ENCODE measurements at places on chromosomes 7 and 10. TPM values are rescaled to one million over a fixed set of nuclear protein-coding genes. Genes with fewer than 3 reads are reported as not detected.
A peak's percentile ranks its signal among the peaks of the same experiment; 100 is the strongest.

Gene ERCC6
- 36.2 TPM for total RNA-seq

Gene CALHM2
- 52.8 TPM for total RNA-seq

Gene PLPP4
- total RNA-seq = not detected

Gene HPSE2
- 6.3 TPM for total RNA-seq

Gene METTL27
- total RNA-seq = 1.3 TPM

- no peak for DNase-seq
- H3K4me3 ChIP-seq = no peak overlapping the region
- H3K27me3 ChIP-seq = no peaks in the 10 kb centered on the region
These were observed 347.0 kb downstream of the KCNMA1 start for GRCh38 chr10:77290528-77291155.

GRCh38 chr10:70096705-70097420 lies 35.8 kb downstream of the AIFM2 start:
- no peak for DNase-seq
- no peaks in the 10 kb centered on the region for H3K4me1 ChIP-seq
- H3K4me3 ChIP-seq = no peak overlapping the region
- peaks cover 2% of the 10 kb centered on the region for H3K36me3 ChIP-seq

- no peaks in the 10 kb centered on the region for H3K36me3 ChIP-seq
- no peak overlapping the region for H3K27ac ChIP-seq
- H3K27me3 ChIP-seq = no peaks in the 10 kb centered on the region
- H3K4me1 ChIP-seq = no peaks in the 10 kb centered on the region
- peak; percentile 51 for DNase-seq
These were observed 27.9 kb upstream of the PPP2R2D start for GRCh38 chr10:131872827-131873375.

DNA sequence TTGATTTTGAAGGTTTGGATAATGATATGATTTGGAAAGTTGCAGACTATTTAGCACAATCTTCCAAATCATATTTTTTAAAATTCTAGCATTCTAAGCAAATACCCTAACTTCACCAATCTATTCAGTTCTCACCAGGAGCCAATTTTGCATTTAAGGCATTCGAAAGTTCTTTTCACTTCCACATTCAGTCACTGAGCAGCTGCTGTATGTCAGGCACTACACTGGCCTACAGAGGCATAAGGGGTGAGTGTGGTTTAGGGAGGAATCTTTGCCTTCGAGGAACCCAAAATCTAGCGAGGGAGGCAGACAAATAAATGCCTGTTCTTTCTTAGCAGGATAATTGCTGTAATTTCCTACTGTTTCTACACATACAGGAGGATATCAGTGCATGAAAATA lies 10.7 kb upstream of the UCN3 start:
- no peaks in the 10 kb centered on the region for H3K4me1 ChIP-seq
- H3K4me3 ChIP-seq = no peak overlapping the region
- no peaks in the 10 kb centered on the region for H3K27me3 ChIP-seq
- no peak for DNase-seq
- H3K27ac ChIP-seq = no peak overlapping the region
- no peaks in the 10 kb centered on the region for H3K36me3 ChIP-seq

DNA sequence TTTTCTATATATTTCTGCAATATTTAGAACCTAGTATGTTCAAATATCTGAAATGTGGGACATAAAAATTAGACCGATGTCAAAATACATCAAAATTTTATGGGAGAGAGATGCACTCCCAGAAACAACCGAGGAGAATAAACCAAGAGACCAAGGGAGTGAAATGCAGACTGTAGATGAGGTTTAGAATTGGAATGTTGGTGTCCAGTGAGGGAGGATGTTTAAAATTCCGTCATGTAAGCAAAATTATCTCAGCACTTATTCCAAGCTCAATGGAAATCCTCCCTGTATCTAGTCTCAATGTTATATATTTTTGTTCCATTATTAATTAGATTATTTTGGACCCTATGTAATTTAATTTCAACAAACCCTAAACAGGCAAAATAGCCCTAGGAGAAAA lies 61.9 kb upstream of the MAGI2 start:
- DNase-seq = no peak
- H3K4me1 ChIP-seq = no peaks in the 10 kb centered on the region
- no peaks in the 10 kb centered on the region for H3K27me3 ChIP-seq
- no peak overlapping the region for H3K27ac ChIP-seq
- no peak overlapping the region for H3K4me3 ChIP-seq
- no peaks in the 10 kb centered on the region for H3K36me3 ChIP-seq

GRCh38 chr7:42161110-42161509 lies 75.9 kb downstream of the GLI3 start:
- H3K4me3 ChIP-seq = no peak overlapping the region
- H3K36me3 ChIP-seq = no peaks in the 10 kb centered on the region
- H3K27me3 ChIP-seq = no peaks in the 10 kb centered on the region
- H3K4me1 ChIP-seq = no peaks in the 10 kb centered on the region
- H3K27ac ChIP-seq = no peak overlapping the region
- DNase-seq = no peak

DNA sequence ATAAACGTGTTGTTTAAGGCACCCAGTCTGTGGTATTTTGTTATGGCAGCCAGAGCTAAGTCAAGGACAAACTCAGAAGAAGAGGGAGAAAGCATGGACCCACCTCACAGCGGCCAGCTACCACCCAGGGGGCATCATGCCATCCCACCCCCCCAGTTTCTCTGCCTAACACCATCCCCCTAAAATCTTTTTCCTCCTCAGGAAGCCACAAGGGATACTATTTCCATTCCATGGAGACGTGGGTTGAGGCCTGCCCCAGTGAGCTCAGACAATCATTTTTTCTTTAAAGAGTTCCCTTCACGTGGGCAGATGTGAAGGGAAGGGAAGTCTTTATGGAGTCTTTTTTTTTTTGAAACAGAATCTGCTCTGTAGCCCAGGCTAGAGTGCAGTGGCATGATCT lies 131.8 kb downstream of the FGFR2 start:
- no peak overlapping the region for H3K27ac ChIP-seq
- H3K4me3 ChIP-seq = no peak overlapping the region
- DNase-seq = no peak
- H3K4me1 ChIP-seq = no peaks in the 10 kb centered on the region
- no peaks in the 10 kb centered on the region for H3K27me3 ChIP-seq

DNA sequence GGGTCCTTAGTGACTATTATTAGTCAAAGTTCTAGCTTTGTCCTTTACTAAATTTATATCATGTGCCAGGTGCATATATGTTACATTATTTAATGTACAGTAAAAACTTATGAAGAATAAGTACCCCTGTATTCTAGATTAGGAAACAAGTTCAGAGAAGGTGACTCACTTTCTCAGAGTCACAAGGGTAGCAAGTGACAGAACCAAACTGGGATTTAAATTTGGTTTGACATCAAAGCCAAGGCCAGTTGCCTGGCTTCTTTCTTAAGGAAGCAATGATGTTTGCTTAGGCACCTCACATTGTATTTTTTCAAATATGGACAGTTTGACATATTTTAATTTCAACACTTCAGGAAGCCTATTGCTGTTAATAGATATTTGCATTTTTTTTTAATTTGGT lies 2.5 kb downstream of the LSM8 start:
- H3K27ac ChIP-seq = no peak overlapping the region
- H3K27me3 ChIP-seq = no peaks in the 10 kb centered on the region
- H3K4me1 ChIP-seq = no peaks in the 10 kb centered on the region
- H3K36me3 ChIP-seq = no peaks in the 10 kb centered on the region
- no peak for DNase-seq
- H3K4me3 ChIP-seq = no peak overlapping the region

GRCh38 chr7:55966851-55967250 lies 2.5 kb downstream of the NIPSNAP2 start:
- no peaks in the 10 kb centered on the region for H3K4me1 ChIP-seq
- no peak for DNase-seq
- H3K36me3 ChIP-seq = no peaks in the 10 kb centered on the region
- no peak overlapping the region for H3K27ac ChIP-seq
- H3K27me3 ChIP-seq = no peaks in the 10 kb centered on the region

- no peak overlapping the region for H3K4me3 ChIP-seq
- H3K36me3 ChIP-seq = no peaks in the 10 kb centered on the region
These were observed 184.2 kb upstream of the PPP1R3A start for GRCh38 chr7:114102996-114103395.

DNA sequence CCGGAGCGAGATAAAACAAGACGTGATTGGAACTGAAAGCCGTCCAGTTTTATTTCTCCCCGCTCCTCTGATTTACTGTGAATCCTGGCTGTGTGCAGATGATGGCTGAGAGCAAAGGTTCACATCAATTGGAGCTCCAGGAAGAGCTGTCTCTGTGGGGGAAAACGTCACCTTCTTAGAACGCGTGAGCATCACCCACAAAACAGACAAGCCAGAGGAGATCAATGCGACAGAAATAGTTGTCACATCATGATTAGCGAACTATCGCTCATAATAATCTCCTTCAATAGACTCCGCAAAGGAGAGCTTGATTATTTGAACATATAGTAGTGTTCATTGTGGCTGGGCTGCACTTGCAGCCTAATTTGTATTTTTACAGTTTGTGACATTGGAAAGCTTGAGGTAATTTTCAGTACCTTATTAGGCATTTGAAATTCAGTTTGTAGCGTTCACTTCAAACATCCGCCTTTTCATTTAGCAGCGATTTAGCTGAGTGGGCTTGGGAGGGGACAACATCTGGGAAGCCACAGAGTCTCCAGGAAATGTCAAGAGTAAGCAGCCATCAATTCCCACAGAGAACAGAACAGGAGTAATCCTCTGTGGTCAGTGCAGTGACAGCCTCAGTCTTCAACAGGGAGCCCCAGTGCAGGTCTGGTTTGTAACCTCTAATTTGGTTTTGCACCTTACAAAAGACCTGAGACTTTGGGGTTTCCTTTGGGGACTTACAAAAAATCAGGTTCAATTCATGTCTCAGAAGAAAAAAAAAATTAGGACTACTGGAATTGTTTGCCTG lies 276.8 kb upstream of the PFKP start:
- no peak for DNase-seq
- H3K27ac ChIP-seq = no peak overlapping the region
- H3K36me3 ChIP-seq = no peaks in the 10 kb centered on the region
- H3K27me3 ChIP-seq = no peaks in the 10 kb centered on the region
- H3K4me1 ChIP-seq = no peaks in the 10 kb centered on the region

- no peak overlapping the region for H3K27ac ChIP-seq
These were observed 277.6 kb upstream of the PHF14 start for GRCh38 chr7:10696064-10696463.

- no peak overlapping the region for H3K27ac ChIP-seq
- peak; percentile 53 for DNase-seq
- no peaks in the 10 kb centered on the region for H3K4me1 ChIP-seq
- H3K27me3 ChIP-seq = no peaks in the 10 kb centered on the region
These were observed 57.6 kb downstream of the CFAP46 start for GRCh38 chr10:132884691-132885271.

- DNase-seq = peak; percentile 51
- no peaks in the 10 kb centered on the region for H3K36me3 ChIP-seq
- no peaks in the 10 kb centered on the region for H3K4me1 ChIP-seq
- H3K4me3 ChIP-seq = peak overlapping the region; percentile 86
These were observed 728 bp downstream of the PARD3 start for GRCh38 chr10:34814223-34814912.

- no peak overlapping the region for H3K4me3 ChIP-seq
- H3K27me3 ChIP-seq = no peaks in the 10 kb centered on the region
- no peaks in the 10 kb centered on the region for H3K4me1 ChIP-seq
These were observed 8.2 kb downstream of the GPAM start for GRCh38 chr10:112175409-112175808.

GRCh38 chr10:90621577-90621976 lies 236.3 kb downstream of the HTR7 start:
- no peak overlapping the region for H3K27ac ChIP-seq
- H3K36me3 ChIP-seq = no peaks in the 10 kb centered on the region
- H3K27me3 ChIP-seq = no peaks in the 10 kb centered on the region
- no peak overlapping the region for H3K4me3 ChIP-seq
- no peaks in the 10 kb centered on the region for H3K4me1 ChIP-seq

DNA sequence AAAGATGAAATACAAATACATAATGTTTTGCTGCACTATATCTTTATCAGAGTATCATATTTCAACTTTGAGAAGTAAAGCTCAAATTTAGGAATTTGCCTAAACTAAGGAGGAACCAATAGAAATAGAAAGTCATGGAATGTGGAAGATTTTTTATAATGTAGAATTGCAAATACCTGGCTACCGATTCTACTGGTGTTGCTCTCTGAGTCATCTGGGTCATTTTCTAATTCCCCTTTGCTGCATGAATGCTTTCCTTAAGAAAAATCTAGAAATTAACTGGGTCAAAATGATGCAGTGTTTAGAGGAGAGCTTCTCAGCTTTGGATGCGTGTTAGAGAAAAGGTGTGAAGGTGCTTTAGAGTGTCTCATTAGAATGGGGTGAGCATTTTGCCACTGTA lies 568.9 kb upstream of the ANKRD30A start:
- no peak overlapping the region for H3K27ac ChIP-seq
- no peaks in the 10 kb centered on the region for H3K27me3 ChIP-seq
- H3K36me3 ChIP-seq = no peaks in the 10 kb centered on the region

GRCh38 chr7:150968734-150969372 lies 9.3 kb downstream of the KCNH2 start:
- no peak for DNase-seq
- no peaks in the 10 kb centered on the region for H3K36me3 ChIP-seq
- H3K27me3 ChIP-seq = no peaks in the 10 kb centered on the region

DNA sequence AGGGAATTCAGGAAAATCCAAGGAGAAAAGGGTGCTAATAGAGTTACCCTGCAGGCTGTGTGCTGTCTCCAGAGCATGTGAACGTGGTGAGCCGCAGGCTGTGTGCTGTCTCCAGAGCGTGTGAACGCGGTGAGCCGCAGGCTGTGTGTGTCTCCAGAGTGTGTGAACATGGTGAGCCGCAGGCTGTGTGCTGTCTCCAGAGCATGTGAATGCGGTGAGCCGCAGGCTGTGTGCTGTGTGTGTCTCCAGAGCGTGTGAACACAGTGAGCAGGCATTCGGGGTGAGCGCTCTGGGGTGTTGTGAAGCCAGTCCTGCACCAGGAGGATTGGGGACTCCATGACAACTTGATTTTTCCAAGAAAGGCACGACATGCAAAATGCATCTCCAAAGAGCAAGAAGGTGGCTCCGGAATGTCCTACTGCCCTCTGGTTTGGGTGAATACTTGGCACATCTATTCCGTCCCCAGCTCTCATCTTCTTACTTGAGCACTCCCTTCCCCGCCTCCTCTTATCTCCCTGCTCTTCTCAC lies 407.9 kb upstream of the SHH start:
- no peaks in the 10 kb centered on the region for H3K36me3 ChIP-seq
- no peak overlapping the region for H3K27ac ChIP-seq
- no peak for DNase-seq
- no peaks in the 10 kb centered on the region for H3K4me1 ChIP-seq
- no peaks in the 10 kb centered on the region for H3K27me3 ChIP-seq

DNA sequence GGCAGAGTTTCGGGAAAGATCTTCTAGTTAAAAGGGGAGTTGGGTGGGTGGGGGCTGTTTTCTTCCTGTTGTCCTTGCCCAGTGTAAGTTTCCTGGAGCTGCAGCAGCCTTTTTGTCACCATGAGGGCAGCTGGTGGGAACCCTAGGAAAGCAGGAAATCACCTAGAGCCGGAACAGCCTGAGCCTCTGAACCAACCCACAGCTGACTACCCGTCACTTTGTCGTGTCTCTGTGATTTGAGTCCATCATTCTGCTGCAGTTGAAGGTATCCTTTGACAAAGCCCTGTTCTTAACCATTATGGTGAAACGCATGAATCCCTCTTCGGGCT lies 1.2 kb upstream of the C10orf143 start:
- peak overlapping the region; percentile 16 for H3K4me3 ChIP-seq
- no peak overlapping the region for H3K27ac ChIP-seq
- H3K4me1 ChIP-seq = no peaks in the 10 kb centered on the region
- H3K36me3 ChIP-seq = no peaks in the 10 kb centered on the region
- H3K27me3 ChIP-seq = no peaks in the 10 kb centered on the region

- no peak overlapping the region for H3K4me3 ChIP-seq
- no peaks in the 10 kb centered on the region for H3K36me3 ChIP-seq
- H3K27ac ChIP-seq = no peak overlapping the region
- no peaks in the 10 kb centered on the region for H3K4me1 ChIP-seq
These were observed 5.7 kb upstream of the FAM241B start for GRCh38 chr10:69624245-69624786.
